Activated naive CD4-positive, alpha-beta T cell treated with anti-CD3 and anti-CD28 coated beads for 36 hours (primary cell): ENCODE measurements at places on chromosomes 11 and 22.

GRCh38 chr11:68673306-68673945 lies 10.9 kb upstream of the GAL start:
- no peak for DNase-seq

- no peak for DNase-seq
These were observed 107.6 kb downstream of the TRPC6 start for GRCh38 chr11:101476191-101476590.

DNA sequence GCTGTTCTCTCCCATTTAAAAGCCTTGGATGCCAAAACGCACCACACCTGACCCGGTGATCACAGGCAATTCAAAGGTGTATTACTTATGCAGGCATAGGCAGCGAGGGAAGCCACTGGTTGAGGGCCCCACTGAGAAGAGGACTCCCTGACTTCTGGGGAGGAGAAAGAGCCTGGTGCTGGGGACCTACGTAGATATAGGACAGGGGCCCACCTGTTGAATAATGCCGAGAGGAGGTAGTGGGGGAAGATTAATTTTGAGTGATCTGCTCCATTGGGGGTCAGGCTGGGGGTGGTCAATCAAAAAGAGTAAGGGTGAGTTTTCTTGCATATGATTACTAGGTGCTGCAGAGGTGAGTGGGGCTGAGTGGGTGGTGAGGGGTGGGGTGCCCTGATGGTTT lies 7.8 kb downstream of the LMO2 start:
- no peak for DNase-seq

- no peak for DNase-seq
These were observed 488.7 kb downstream of the TBC1D22A start for GRCh38 chr22:47250995-47251765.

DNA sequence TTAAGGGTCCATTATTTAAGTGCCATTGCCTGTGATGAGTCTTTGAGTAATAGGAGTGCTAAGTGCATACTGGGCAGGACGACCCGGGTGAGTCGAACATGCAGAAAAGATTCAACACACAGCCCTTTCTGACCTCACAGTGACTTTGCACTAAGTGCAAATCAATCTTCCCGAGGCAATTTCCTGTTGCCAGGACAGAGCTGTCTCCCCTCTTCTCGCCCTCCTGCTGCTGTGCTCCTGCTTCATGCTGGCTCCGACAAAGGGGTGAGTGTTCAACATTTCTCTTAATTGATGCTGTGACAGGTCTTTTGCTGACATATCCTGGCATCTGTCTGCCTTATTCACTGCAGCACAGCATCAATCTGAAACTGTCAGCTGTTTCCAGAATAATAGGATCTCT lies 42.0 kb downstream of the MCHR1 start:
- DNase-seq, result peak; percentile 27

- no peak for DNase-seq
These were observed 67.3 kb downstream of the RTL6 start for GRCh38 chr22:44430716-44431115.

DNA sequence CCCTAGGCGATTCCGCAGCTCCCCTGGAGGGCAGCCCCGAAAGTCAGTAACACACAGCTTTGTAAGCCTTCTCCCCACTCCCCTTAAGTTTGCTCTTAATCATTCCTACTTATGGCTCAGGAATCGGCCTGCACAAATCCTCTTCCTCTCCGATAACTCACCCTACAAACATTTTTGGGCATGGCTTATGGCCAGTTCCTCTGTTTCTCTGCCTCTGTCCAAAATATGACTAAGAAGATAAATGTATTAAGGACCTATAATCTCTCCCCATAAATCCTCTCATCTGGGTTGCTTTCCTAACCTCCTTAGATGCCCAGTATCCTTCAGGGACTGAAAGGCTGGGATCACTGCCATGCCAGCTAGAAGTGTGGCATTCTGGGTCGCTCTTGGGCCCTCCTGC lies 41.0 kb downstream of the PAMR1 start:
- no peak for DNase-seq

DNA sequence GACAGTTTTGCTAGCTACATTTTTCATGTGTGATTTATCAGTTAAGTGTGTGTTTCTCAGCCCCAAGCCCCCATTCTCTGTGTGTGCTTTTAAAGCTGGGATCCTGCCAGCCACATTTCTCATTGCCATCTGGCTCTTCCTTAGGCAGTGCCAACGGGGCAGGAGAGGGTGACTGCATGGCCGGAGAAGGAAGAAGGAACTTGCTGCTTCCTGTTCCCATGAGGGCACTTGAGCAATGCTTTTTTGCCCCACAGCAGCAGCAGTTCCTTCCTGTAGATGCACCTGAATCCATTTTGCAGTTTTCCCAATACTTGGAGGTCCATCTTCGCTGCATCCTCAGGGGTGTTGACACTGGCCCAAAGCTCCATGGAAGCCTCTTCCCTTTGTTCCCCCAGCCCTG lies 37.5 kb downstream of the TNRC6B start:
- DNase-seq, result no peak

GRCh38 chr22:40020956-40021355 lies 26.2 kb downstream of the FAM83F start:
- DNase-seq, result no peak

DNA sequence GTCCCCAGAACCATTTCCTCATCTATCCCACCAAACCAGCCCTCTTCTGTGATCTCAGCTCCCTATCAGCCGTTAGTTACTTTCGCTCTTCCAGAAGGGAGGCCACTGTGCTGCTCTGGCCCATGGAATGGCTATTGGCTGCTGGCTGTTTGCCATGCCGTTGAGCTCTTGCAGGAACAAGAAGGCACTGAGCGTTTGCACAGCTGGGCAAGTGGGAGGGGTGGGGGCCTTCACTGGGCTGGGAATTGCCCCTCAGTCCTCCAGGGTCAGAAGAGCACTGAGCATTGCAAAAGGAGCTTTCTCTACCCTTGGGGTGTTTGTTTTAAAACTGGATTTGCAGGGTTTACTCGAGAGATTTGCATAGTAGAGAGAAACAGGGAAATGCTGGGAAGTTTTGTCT lies 129.0 kb upstream of the PARVA start:
- no peak for DNase-seq

DNA sequence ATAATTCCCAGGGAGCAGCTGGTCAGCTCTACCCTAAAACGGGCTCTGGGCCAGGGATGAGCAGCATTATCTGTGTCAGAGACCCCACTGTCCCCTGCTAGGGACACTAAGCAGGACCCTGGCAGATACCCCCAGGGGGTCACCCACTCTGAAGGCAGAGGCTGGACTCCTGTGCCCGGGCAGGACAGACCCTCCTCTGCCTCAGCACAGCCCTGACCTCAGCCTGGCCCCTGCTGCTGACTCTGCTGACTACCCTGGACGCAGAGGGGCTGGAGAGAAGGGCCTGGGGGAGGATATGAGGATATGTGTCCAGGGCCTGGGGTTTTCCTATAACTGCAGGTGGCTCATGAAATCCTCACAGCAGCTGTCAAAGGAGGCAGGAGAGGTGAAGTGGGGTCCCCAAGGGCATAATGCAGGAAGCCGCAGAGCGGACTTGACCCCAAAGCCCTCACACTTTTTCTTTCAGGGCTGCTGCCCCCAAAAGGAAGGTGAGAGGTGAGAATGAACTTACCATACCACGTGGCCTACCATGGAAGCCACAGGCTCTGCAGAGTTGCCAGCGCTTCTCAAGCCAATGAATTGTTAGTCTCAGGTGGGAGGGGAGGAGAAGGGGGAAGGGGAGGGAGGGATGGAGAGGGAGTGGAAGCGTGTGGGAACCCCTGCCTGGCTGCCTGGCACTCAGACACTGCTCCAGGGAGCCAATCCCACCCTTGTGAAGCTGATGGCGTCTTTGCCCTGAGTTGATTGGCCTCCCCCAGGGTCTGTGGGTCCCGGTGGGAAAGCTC lies 76.7 kb upstream of the WNT11 start:
- no peak for DNase-seq

GRCh38 chr11:100684101-100685065 lies 2.7 kb upstream of the ARHGAP42 start:
- DNase-seq, result no peak

DNA sequence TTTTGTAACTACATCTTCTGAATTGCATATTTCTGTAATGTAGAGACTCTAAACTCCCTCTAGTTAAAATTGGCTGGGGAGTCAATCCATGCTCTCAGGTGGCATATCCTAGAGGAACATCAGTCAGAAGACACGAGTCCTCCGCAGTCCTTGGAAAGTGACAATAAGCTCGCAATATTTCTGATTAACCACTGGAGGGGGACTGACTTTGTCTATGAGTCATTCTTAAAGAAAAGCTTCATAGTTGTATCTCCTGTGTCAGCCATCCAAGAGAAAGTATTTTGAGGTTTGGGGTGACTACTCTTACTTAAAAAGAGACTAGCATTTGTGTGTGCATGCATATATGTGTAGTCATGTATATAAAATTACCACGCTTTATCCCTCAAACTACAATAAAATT lies 60.2 kb downstream of the SLN start:
- no peak for DNase-seq

- no peak for DNase-seq
These were observed 32.5 kb downstream of the PLEKHA7 start for GRCh38 chr11:16981651-16982194.

DNA sequence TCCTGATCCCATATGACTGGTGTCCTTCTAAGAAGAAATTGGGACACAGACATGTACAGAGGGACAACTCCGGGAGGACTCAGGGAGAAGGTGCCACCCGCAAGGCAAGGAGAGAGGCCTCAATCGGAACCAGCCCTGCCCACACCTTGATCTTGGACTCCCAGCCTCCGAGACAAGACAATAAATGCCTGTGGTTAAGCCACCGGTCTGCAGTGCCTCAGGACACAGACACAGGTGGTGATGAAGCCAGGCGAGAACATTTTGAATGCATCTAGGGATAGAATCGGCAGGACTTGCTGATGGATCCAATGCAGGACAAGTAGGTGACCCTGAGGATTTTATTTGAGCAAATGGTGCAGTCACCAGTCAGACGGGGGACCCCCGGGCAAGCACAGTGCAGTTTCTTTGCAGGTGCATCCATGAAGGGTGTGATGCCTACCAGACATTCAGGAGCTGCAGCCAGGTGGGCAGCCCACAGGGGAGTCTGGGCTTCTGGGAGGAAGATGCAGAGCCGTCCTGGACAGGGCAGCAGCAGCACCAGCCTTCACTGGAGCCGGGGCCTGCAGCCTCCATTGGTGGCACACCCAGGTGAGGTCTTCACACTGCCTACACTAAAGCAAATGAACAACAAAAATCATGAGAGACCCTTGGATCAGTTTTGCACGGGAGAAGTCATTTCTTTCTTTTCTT lies 20.2 kb upstream of the SEPTIN5 start:
- no peak for DNase-seq

- DNase-seq, result no peak
These were observed 27.8 kb upstream of the UBASH3B start for GRCh38 chr11:122627745-122628144.

GRCh38 chr11:2564008-2564530 lies 119.3 kb downstream of the KCNQ1 start:
- no peak for DNase-seq

- DNase-seq, result no peak
These were observed 141.6 kb downstream of the SNX19 start for GRCh38 chr11:130774703-130775102.

GRCh38 chr11:79610678-79611077 lies 169.8 kb upstream of the TENM4 start:
- DNase-seq, result no peak

- DNase-seq, result no peak
These were observed 10.1 kb downstream of the MYO7A start for GRCh38 chr11:77138106-77138649.

- no peak for DNase-seq
These were observed 101.0 kb downstream of the SNX19 start for GRCh38 chr11:130815097-130815802.

DNA sequence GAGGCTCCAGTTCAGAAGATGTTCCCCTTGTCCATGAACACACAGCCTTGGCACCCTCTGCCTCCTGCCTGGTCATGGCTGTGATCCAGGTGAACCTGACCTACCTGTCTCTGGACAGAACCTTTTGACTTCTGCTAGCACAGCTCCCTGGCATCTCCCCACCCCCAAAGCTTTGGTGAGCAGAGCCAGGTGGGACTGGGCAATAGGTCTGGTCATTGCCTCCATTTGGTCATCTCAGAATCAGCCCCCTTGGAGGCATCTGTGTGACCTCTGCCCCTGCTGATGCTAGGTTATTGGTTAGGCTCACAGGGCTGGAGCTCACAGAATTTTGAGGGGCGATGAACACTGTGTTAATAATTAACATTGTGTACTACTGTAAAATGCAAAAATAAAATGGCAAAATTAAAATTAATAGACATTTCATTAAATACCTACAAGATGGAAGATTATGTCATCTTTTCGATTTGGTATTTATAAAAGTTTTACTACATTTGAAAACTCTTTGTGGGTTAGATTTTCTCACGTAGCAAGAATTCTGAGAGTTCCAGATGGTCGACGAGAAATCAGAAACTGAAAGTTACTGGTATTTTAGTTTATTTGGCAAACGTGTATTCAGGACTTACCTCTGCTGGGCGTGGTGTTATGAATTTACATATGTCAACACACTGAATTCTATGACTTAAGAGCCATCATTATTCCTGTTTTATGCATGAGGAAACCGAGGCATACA lies 8.3 kb upstream of the KIAA0930 start:
- no peak for DNase-seq

DNA sequence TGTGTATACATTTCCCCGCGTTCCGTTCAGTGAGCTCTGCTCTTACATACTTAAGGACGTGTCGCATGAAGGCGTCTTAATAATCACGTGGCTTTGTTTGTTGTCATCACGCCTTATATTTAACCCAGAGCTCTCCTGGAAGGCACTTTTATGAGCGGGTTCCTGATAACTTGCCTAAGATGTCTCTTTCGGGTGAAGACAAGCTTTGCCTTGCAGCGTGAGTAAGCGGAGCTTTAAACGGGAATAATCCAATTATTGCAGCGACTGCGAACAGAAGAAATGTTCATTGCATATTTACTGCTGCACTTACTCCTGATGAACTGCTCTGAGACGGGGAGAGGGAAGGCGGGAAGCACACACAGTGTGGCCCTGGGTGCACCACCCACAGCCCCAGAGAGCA lies 1128.2 kb downstream of the BRD1 start:
- no peak for DNase-seq

- DNase-seq, result no peak
These were observed 34.3 kb downstream of the SCUBE1 start for GRCh38 chr22:43308836-43309235.

DNA sequence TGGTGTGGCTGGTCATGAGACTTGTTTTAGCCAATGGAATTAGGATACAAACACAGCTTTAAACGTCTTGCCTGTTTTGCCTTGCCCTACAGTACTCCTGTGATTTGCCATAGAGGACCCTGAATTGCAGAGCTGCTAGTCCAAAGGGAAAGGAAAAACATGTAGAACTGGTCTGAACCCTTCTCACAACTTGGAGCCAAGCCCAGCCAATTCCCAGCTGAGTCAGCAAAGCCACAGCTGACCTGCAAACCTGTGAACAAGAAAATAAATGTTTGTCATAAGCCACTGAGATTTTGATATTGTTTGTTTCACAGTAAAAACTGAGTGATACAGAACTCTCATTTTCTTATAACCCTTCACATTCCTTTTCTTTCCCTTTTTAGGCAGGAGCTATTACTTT lies 360.5 kb upstream of the API5 start:
- DNase-seq, result no peak

GRCh38 chr11:77842441-77843121 lies 21.6 kb downstream of the AAMDC start:
- DNase-seq, result no peak
